ENCODE measurements at places on chromosomes 7 and 10. TPM values are rescaled to one million over a fixed set of nuclear protein-coding genes. Genes with fewer than 3 reads are reported as not detected.

Gene ANKRD1
- not detected for total RNA-seq

DNA sequence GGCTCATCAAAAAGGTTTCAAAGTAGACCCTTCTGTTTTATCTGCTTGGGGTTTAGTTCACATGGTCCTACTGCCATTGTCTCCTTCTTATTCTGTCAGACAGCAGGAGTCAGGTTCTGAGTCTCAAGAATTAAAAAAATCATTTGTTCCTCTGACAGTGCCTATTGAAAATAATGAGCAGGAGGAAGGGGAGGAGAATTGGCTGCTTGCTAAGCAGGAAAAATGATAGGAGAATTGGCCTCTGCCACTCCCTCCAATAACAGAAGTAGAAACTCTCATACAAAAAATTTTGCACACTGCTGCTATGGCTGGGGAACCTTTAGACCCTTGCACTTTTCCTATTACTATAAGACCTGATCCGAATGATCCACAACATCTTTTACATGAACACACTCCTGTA is 35.7 kb downstream of the OR13A1 start:
- no peak for DNase-seq

DNA sequence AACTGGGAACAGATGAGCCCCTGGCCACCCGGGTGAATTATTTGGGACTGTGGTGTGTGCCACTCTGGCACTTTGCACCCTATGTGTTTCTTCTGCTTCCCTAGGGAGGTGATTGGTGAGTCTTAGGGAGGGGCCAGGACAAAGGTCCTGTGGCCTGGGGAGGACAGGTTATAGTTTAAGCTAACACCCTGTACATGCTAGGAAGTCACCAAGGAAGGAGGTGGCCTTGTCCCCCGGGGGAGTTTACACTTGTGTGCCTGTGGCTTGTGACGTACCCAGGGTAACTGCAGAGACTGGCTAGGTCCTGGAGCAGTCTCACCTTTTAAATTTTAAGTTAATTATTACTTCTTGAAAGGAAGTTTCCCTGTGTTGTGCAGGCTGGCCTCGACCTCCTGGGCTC is 196.2 kb downstream of the BAMBI start:
- no peak for DNase-seq

DNA sequence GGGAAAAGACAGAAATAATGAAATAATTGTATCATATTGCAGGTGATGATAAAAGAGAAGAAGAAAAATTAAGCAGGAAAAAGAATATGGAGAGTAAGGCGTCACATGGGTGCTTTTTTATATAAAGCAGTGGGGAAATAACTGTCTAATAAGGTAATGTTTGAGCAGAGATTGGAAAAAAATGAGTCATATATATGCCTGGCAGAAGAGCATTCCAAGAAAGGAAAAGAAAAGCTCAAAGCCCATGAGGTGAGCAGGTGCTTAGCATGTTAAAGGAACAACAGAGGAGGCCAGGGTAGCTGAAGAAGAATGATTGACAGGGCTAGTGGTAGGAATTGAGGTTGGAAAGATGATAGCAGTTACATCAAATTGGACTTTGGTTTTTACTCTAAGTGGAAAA is 739.5 kb downstream of the SORCS1 start:
- DNase-seq: peak; percentile 89

Measured in foreskin keratinocyte (primary cell).